Placental pericyte (primary cell): ENCODE measurements at places on chromosomes 2 and 18. TPM values are rescaled to one million over a fixed set of nuclear protein-coding genes. Genes with fewer than 3 reads are reported as not detected.

The EVX2 gene
- total RNA-seq = not detected in 2 replicates

The RUFY4 gene
- not detected in 2 replicates for total RNA-seq

The GRHL1 gene
- total RNA-seq = 0.14 and 0.22 TPM in 2 replicates

The ZAP70 gene
- total RNA-seq = 0.43 TPM in 1 of 2 replicates, not detected in the other

The VWC2L gene
- not detected in 2 replicates for total RNA-seq

The CCDC121 gene
- total RNA-seq = 0.88 and 1.1 TPM in 2 replicates

The XIRP2 gene
- total RNA-seq = under 0.01 and 1.9 TPM in 2 replicates

The TFPI gene
- total RNA-seq = 202 and 239 TPM in 2 replicates

The POTEJ gene
- not detected in 2 replicates for total RNA-seq

The SLC4A3 gene
- 2.6 and 4.4 TPM in 2 replicates for total RNA-seq

The POTEF gene
- not detected in 2 replicates for total RNA-seq

The SMIM21 gene
- not detected in 2 replicates for total RNA-seq

The LIMS4 gene
- 18.6 and 22.8 TPM in 2 replicates for total RNA-seq

The SH2D6 gene
- total RNA-seq = not detected in 2 replicates

The ALK gene
- total RNA-seq = 0.29 TPM in 1 of 2 replicates, not detected in the other

The DSC1 gene
- total RNA-seq = under 0.01 TPM in 1 of 2 replicates, not detected in the other

The CIDEA gene
- 0.14 TPM in 1 of 2 replicates, not detected in the other for total RNA-seq

The IL36A gene
- total RNA-seq = not detected in 2 replicates

The NTSR2 gene
- total RNA-seq = not detected in 2 replicates

The CCDC141 gene
- not detected in 2 replicates for total RNA-seq

The TNS1 gene
- total RNA-seq = 48.1 and 164 TPM in 2 replicates

The TTN gene
- under 0.01 TPM in 2 replicates for total RNA-seq

The ATP5F1A gene
- total RNA-seq = 759 and 1,010 TPM in 2 replicates

The OXER1 gene
- total RNA-seq = not detected in 2 replicates

The TFCP2L1 gene
- total RNA-seq = under 0.01 TPM in 1 of 2 replicates, not detected in the other

The REG1B gene
- total RNA-seq = not detected in 2 replicates

The ANTXR1 gene
- 170 and 253 TPM in 2 replicates for total RNA-seq

The TLX2 gene
- not detected in 2 replicates for total RNA-seq

The MOB1A gene
- total RNA-seq = 72.0 and 155 TPM in 2 replicates

The CTAGE1 gene
- total RNA-seq = not detected in 2 replicates

The RAB27B gene
- 20.5 and 24.5 TPM in 2 replicates for total RNA-seq
